ENCODE measurements at places on chromosomes 11 and 22.

DNA sequence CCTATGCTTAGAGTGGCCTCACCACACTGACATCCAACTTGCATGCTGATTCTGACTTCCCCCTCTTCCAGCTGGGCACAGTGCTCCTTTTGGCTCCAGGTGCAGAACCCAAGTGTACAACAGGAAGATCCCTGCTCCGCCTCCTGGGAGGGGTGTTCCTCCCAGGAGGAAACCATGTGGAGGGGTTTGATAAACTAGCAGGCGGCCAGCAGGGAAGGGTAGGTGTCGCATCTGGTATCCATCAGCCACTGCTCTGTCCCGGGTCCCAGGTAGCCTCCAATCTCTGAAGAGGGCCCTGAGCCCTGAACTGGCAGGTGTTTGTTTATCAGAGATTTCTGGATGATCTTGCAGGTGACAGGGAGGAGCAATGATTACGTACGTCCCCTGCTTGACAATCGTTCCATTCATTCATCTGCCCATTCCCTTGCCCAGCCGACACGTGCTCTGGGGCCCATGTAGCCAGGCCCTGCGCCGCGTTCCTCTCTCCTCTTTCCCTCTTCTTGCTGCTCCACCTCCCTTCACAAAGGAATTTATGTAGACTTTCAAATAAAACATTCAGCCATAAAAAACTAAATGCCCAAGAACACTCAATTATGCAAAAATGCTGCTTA lies 41.2 kb upstream of the MICAL2 start:
- no peak for DNase-seq

DNA sequence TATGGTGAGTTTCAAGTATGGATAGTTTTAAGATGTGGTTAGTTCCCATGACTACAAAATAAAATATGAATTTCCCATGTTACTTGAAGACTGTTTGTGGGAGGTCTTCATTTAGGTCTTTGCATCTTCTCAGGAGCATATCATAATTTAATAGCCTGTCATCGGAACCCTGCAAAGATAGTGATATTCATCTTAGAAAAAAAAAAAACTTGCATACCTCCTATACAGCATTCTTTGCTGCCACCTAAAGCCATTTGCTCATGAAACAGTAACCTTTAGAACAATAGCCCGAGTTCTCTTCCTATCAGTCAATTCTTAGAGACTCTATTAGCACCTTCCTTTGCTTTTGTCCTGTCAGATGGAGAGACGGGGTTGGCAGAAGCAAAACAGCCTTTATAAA lies 75.3 kb downstream of the ARFGAP2 start:
- DNase-seq = no peak

DNA sequence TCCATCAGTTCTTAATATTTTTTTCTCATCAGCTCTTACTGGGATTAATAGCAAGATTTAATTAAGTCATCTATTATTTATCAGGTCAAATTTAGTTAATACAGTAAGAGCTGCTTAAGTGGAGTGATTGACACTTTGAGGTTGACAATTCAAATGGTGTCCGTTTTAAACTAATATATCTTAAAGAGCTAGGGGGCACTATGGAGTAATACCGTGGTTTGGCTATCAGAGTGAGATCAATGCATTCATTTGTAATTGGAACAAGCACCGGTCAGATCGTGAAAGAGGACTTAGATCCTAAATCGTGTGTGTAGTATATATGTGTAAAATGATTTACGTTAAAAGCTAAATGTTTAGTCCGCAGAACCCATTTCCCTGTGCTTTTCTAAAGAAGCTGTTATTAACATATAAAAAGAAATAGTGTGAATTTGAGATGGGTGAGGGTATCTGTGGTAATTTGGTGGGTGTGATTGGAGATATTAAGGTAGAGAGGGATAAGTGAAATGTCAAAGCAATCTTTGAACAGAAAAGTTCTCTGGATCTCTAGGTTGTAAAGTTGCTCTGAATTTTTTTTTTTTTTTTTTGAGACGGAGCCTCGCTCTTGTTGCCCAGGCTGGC lies 2.3 kb downstream of the SIK2 start:
- DNase-seq = peak; percentile 38

DNA sequence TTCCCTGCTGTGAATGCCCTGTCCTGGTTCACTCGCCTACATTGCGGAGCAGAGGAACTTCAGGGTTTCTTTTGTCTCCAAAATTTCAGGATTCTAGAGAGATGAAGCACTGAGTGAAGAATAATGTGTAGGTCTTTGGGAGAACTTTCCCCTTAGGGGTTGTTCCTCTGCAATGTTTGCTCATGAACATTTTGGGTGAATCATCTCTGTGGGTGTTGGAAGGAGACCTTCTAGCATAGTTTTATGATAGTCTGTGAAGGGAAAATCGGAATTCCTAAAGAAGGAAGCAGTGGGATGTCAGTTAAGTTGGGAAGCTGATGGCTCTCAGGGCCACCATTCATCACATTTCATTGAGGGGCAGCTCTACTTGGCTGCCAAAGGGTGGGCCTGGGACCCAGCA lies 64.8 kb downstream of the MIAT start:
- DNase-seq = no peak

DNA sequence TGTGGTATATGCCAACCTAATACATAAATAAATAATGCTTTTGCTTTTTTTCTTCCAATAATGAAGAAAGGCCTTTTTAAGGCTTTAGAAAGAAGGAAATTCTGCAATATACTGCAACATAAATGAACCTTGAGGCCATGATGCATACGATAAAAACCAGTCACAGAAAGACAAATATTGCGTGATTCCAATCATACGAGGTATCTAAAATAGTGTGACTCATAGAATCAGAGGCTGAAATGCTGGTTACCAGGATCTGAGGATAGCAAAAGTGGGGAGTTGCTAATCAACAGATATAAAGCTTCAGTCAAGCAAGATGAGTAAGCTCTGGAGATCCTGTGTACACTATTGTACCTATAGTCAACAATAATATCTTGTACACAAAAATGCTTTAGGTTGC lies 24.2 kb downstream of the MS4A6A start:
- no peak for DNase-seq

DNA sequence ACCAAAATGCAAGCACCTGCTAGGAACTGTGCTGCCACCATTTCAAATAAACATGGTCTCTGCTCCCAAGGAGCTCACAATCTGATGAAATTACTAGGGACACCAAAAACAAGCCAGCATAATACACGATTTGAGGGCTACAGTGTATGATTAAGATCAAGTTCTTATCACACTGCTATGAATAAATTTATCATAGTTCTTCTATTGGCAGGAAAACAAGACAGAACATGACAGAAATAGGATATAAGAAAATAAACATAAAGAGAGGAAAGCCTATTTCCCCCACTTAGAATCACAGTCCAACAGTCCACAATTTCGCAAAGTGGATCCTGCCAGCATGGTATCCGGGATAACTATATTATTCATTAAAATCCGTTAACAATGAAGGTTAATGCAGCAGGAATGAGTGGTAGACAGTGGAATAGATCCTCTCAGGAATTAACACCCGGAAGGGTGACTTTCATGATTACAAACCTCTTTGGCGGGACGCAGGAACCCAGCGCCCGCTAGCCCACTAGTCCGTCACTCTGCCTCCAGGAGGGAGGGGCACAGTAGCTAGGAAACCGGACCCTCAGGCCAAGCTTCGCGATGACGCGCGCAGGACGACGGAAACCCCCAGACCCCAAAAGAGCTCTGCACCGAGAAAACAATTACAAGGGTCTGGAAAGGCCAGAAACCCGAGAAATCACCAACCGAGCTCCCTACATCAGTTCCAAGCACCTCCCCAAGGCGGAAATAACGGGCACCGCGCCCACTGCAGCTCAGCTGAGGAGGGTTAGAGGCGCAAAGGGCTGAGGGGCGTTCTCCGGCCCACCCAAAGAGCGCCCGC lies 607 bp downstream of the CCDC82 start:
- DNase-seq = peak; percentile 17

DNA sequence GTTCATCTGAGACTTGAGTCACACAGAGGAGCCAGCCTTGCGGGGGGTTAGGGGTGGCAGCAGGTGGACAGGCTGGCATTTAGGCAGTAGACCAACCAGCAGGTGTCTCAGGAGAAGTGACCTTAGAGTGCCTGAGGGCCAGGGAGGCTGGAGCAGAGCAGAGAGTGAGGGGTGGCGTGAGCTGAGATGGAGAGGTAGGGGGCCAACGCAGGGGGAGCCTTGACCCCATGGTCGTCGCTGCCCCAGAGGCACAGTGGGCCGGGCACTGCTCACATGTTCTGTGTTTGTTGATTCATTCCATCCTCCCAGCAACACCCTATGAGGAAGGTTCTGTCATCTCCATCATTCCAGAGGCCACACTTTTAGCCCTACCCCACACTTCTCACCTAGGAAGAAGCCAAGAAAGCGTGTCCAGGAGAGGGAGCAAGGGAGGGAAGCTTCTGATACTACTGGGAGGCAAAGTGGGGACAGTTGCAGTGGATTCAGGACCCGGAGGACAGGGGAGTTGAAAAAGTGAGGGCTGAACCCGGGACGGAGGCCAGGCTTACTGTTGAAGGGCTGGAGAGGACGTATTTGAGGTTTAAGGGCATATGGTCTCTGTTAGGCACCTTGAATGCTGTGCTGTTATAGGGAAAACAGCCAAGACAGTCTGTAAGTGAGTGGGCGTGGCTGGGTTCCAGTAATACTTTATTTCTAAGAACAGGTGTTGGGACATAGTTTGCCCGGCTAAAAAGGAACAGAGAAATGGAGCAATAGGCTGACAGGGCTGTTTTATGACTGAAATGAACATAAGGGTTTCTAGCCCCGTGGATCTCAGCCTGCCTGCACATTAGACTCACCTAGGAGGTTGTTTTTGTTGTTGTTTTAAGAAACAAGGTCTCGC lies 7.3 kb downstream of the SART1 start:
- no peak for DNase-seq

GRCh38 chr22:41911001-41911611 lies 3.8 kb downstream of the SHISA8 start:
- no peak for DNase-seq

GRCh38 chr11:113034576-113034975 lies 73.4 kb downstream of the NCAM1 start:
- DNase-seq = no peak

- no peak for DNase-seq
These were observed 55.8 kb upstream of the ADSL start for GRCh38 chr22:40290516-40290915.

- no peak for DNase-seq
These were observed 50.7 kb downstream of the BMAL1 start for GRCh38 chr11:13328286-13328685.

DNA sequence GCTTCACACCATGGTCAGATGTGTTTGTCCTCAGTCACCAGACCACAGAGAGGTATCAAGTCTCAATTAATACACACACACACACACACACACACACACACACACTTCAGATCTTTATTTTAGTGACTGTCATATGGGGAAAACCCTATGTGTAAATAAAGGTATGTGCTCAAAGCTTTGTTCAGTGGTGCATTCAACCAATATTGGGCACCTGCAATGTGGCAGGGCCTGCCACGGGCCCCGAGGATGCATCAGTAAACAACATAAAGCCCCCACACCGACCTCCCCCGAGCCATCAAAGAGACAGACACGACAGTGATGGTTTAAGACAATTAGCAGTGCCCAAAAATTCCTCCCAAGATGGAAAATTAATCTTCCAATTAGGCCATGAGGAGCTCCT lies 51.6 kb downstream of the SHANK2 start:
- DNase-seq = no peak

DNA sequence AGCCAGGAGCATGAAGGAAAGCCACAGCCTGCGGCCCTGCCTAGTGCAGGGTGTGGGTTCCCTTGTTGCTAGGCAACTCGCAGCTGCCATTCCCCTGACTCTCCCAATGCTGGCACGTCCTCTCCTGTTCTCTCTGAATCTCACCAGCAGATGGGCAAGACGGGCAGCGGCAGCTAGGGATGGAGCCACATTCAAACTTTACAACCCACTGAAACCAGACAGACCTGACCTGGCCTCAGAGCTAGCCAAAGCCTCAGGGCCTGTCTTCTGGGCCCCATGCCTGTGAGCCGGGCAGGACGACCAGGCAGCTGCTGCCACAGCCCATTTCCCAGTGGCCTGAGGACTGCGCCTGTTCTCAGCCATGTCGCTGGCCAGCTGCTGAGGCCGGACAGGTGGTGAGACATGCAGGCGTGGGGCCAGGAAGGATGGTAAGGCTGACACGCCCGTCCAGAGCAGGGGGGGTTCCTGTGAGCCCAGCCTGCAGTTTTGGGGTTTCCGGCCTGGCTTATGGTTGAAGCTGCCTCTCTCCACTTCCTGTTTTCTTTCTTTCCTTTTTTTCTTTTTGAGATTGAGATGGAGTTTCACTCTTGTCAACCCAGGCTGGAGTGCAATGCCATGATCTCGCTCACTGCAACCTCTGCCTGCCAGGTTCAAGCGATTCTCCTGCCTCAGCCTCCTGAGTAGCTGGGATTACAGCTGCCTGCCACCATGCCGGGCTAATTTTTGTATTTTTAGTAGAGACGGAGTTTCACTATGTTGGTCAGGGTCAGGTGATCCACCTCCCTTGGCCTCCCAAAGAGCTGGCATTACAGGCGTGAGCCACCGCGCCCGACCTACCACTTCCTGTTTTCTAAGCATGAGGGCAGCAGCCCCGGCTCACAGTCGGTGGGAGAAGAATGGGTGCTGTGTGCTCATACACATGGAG lies 4.1 kb downstream of the SUN2 start:
- no peak for DNase-seq

DNA sequence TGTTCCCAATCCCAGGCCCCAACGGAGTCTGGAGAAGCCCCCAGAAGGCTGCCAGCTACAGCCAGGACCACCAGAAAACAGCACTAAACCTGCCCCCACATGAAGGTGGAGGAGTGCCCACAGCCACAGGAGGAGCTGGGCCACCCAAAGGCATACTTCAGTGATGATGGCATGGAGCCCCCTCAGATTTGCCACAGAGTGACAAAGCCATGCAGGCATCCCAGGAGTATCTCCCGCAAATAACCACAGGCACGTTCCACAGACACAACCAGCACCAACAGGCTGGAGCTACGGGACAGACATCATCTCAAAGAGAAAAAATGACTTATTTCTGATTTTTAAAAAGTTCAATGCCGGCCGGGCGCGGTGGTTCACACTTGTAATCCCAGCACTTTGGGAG lies 10.6 kb downstream of the CARS1 start:
- no peak for DNase-seq

DNA sequence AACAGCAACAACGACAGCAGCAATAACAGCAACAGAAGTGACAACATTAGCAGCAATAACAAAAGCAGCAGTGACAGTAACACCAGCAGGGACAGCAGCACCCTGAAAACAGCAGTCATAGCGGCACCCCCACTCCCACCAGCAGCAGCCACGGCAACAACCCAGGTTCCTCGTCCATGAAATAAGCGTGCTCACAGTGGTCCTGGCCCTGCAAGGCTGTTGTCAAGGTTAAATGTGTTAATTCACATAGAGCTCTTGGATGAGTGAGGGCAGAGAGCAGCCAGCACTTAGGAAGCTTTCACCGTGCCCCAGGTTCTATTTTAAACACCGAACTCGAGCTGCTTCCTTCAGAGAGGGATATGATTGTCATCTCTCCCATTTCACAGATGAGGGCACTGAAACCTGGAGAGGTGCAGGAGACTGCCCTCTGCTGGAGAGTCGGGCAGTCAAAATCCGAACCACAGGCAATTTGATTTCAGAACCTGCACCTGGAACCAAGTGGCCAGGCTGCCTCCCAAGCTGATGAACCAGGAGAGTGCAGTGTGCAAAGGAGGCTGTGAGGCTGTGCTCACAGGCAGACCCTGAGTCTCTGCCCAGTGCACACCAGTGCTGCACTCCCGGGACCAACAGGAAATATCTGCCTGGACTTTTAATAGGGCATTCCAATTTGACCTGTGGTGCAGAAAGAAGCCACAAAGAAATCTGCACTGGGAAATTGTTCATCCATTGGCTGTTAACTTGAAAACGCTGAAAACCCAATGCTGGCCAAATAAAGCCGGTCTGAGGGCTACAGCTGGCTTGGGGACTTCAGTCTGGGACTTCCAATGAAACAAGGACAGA lies 22.9 kb upstream of the FGF3 start:
- DNase-seq = no peak
